ENCODE measurements at places on chromosomes 6 and 20.

DNA sequence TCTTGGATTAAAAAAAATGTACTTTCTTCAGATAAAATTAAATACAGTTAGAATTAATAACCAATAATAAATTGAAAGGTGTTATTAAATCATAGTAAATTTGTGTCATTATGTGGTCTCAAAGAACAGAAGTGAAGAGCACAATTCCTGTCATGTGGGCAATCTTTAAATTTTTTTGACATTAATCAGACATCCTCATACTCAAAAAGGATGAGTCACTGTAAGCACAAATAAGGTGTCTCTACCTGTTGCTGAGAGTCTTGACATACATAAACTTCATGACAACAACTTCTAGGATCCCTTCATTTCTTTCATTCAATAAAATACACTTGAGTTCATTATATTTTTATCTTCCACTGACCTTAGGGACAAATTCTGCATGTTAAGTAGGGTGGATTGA, 76.1 kb downstream of the SLC22A3 start:
- DNase-seq: no peak

DNA sequence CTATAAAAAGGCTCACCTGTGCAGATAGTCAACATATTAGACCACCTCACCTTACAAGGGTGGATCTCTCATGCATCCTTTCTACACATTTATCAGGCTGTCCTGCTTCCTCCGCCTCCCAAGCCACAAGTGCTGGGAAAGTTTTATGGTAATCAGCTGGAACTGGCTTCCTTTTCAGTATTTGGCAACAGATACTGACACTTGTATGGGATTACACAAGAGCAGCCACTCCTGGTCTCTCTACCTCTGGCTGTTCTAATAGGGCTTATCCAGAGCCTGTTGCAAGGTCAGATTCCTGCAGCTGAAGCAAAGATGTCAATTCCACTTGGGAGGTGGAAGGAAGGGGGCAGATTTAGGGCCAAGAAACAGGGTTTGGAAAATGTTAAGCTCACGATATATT, 503 bp upstream of the GPLD1 start:
- no peak for DNase-seq

GRCh38 chr6:69026243-69026642, 391.2 kb downstream of the ADGRB3 start:
- DNase-seq: no peak

GRCh38 chr6:53544217-53544469, 758 bp downstream of the GCLC start:
- no peak for DNase-seq

- no peak for DNase-seq
Measured at GRCh38 chr6:84967965-84968364, 203.6 kb upstream of the TBX18 start.

DNA sequence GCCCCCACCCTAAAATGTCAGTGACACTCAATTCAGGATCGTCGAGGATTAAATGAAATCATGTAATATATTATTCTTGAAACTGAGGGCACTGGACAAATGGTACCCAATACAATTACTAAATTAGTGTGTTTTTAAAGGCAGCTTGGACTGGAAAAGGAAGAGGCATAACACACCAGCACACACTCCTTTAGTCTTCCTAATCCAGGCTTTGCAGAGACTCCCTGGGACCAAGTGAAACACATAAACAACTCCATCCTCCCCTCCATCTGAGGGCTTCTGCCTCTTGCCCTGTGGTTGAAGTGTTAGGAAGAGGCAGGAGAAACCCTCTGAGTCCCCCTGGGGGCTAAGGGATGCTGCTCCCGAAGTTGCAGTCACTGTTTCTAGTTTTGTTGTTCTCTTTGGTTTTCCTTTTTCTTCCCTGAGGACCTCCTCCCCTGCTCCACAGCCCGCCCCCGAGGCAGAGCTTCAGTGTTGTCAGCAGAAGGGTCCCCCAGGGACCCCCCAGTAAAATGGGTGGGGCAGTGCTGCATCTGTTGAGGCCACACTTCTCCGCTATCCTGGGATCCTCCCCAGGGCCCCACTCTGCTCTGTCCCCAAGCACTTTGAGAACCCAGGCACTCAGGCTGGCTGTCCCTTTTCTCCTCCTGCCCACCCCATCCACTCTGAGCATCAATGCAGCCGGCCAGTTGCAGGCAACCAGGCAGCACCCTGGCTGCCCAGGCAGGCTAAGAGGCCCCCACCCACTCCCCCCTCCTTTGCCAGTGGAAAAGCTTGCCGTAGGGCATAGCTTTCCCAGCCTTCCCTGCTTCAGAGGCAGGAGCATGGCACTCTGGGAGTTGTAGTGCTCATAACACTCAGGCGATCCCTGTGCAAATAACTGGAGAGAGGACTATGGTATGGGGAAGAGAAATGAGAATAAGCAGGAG, 5.9 kb downstream of the TMEM63B start:
- no peak for DNase-seq

GRCh38 chr6:88183471-88183870, 17.3 kb upstream of the CNR1 start:
- DNase-seq: no peak

DNA sequence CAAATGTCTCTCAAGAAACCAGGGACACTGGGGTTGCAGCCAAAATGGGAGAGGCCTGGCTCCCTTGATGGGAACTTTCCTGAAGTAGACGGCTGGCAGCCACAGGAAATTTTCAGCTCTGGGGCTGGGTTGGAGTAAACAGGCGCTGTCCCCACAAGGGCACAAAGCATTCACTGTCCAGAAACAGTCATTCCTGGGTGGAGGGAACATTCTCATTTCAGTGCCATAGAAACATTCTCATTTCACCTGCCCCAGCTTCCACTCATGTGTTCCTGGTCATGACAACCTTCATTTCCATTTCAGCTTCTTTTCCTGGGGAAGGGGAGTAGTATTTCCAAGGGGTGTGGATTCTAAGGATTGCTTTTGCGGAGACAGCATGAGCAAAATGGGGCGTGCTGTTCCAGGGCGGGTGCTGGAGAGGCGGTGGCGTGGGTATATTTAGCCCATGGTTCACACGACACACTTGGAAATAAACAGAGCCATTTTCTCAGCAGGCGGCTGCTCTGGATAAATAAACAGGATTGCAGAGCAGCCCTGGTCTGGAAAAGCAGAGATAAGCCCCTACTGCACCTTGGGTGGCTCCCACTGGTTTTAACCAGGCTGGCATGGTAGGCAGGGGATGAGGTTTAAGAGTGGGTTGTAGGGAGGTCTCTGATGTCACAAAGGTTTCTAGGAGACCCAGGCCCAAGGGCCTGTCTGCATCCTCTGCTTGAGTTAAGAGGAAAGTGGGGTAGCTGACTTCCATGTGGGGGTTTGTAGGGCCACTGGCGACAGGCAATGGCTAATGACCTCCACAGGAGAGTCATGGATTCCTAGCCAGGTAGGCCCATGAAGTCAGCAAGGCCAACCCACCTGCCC, 32.9 kb downstream of the COX4I2 start:
- peak; percentile 78 for DNase-seq

DNA sequence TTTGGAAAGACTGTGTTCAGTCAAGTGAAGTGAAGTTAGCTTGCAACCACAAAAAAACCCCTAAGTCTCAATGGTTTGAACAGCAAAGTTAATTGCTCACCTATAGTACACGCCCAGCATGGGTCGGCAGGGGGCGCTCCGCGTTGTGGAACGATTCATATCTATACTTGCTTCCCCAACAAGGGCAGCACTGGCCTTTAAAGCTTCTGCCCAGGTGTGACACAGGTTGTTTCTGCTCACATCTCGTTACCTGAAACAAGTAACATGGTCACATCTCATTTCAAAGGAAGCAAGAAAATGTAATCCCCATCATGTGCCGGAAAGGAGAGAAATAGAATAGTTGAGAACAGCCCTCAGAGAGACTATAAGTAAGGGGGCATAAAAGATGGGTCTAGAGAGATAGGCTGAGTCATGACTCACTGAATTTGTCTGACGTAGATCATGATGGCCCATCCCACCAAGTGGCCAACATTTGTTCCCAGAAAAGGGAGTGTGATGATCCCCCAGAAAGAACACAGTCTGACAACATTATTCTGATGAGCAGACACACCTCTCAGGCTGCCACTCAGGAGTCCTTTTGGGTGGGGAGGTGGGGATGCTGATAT, 29.0 kb downstream of the HNF4A start:
- DNase-seq: peak; percentile 73

GRCh38 chr6:163324688-163325389, 89.7 kb upstream of the QKI start:
- peak; percentile 67 for DNase-seq

DNA sequence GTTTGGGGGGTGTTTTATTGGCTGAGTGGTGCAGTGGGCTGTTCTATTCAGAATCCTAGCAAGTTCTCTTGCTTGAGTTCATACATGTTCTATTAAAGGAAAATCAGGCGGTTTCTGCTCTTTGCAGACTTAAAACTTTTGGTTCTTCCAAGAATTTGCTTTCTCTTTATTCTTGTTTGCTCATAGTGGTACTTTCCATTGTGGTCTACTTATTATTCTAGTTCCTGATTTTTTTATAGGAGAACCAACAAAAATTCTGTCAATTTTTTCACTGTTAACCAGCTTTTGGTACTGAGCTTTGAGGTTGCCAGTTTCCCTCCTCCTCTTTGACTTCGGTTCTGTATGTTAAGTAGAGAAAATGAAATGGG, 6.7 kb downstream of the AFDN start:
- DNase-seq: no peak

DNA sequence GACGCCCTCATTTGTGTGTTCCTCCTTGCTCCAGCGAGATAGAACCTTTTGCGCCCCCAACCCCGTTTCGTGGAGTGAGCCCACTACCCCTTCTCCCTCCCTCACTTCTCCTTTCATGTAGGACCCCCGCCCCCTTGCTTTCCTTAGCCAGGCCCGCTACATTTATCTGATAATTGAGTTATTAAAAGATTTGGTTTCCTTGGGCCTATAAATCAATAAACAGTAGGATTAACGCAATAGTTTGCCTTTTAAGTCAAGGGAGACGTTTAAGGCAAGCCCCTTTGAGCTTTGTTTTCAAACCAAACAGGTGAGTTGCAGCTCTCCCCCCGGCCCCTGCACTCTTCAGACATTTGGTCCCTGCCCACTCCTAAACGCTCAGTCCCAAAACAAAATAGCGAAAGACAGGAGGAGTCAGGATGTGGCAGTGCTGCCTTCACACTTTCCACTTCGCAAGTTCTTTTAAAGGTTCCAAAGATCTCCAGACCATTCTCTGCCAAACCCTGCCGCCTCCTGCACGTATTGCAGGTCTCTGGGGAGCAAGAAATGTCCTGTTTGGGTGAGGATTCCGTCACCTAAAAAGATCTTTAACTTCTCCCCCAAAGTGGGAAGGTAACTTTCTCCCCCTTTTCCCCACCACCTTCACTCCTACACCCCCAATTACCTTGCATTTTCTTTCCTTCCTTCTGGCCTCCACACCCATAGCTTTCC, 27.6 kb downstream of the TFAP2B start:
- no peak for DNase-seq

GRCh38 chr6:85690071-85690470, 47.4 kb upstream of the SYNCRIP start:
- DNase-seq: no peak

- no peak for DNase-seq
Measured at GRCh38 chr6:139531148-139532115, 157.0 kb upstream of the CITED2 start.

- no peak for DNase-seq
Measured at GRCh38 chr6:20817806-20818320, 283.6 kb downstream of the CDKAL1 start.
